ENCODE measurements at places on chromosomes 4 and X. TPM values are rescaled to one million over a fixed set of nuclear protein-coding genes. Genes with fewer than 3 reads are reported as not detected.

GRCh38 chrX:38891641-38892413 is 90.6 kb downstream of the MID1IP1 start:
- DNase-seq: no peak

- no peak for DNase-seq
Observed at GRCh38 chr4:128802680-128803628, 6.5 kb upstream of the JADE1 start.

Gene ZNF141
- total RNA-seq: 22.0 TPM

- DNase-seq: peak; percentile 26
Observed at GRCh38 chr4:76458825-76459224, 23.8 kb downstream of the SHROOM3 start.

- no peak for DNase-seq
Observed at GRCh38 chr4:16133406-16133805, 49.6 kb upstream of the PROM1 start.

Gene ADGRA3
- 76.2 TPM for total RNA-seq

GRCh38 chr4:120466429-120466828 is 399.8 kb upstream of the MAD2L1 start:
- no peak for DNase-seq

GRCh38 chr4:86821151-86821550 is 28.0 kb downstream of the SLC10A6 start:
- no peak for DNase-seq

GRCh38 chrX:54495814-54496516 is at the start of gene FGD1:
FGD1 (minus strand) TSS chrX:54496234; CDS start chrX:54495432, 802 bp downstream.
- peak; percentile 72 for DNase-seq

Gene CYSLTR1
- 0.25 TPM for total RNA-seq

Gene CLDN34
- not detected for total RNA-seq

Gene LETM1
- 48.5 TPM for total RNA-seq

- DNase-seq: no peak
Observed at GRCh38 chrX:152989292-152989658, 4.6 kb downstream of the PNMA5 start.

Gene FMR1NB
- not detected for total RNA-seq

- DNase-seq: no peak
Observed at GRCh38 chr4:139700568-139700967, 34.9 kb downstream of the MGST2 start.

Gene JADE3
- 14.0 TPM for total RNA-seq

DNA sequence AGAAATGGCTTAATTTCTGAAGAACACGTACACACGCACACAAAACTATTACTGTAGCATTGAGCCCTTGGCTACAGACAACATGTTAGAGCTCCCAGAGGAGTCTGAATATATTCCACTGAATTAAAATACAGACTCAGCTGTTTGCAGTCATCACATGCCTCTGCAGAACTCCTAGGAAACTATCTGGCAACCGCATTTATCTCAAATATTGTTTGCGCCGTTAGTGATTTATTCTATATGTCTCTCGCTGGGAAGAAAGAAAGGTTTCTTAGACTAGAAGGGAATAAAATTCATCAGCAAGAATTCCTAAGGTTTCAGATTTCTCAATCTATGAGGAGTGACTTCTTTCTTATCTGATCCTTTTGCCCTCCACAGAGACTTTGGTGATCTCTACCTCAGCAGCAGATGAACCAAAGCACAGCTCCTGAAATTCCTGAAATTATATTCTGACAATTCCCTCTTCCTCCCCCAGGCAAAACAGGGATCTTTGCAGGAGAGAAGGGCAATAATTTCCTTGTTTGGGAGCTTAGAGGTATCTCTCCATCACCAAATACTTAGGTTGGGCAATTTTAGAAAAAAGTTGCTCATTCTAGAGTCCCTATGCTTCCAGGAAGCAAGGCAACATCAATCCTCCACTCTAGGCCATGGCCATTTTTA is 199.2 kb downstream of the APBB2 start:
- DNase-seq: no peak

- no peak for DNase-seq
Observed at GRCh38 chr4:123244137-123244536, 152.5 kb upstream of the SPRY1 start.

Gene NUP54
- 43.4 TPM for total RNA-seq

DNA sequence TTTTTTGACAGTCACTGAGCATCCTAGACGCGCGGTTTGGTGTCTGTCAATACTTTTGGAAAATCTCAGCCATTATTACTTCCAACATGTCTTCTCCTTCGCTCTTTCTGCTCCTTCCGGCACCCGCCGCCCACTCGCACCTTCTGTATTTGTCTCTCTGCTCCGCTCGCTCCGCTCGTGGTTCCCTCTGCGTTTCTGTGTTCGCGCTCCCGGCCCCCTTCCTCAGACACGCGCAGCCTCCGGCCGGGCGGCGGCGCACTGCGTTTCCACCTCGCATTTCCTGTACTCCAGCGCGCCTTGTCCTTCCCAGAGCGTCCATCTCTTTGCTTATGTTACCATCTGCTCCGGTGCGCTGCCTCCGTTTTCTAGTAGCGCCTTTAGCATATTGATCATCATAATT is 21.1 kb downstream of the PDE6B start:
- no peak for DNase-seq

DNA sequence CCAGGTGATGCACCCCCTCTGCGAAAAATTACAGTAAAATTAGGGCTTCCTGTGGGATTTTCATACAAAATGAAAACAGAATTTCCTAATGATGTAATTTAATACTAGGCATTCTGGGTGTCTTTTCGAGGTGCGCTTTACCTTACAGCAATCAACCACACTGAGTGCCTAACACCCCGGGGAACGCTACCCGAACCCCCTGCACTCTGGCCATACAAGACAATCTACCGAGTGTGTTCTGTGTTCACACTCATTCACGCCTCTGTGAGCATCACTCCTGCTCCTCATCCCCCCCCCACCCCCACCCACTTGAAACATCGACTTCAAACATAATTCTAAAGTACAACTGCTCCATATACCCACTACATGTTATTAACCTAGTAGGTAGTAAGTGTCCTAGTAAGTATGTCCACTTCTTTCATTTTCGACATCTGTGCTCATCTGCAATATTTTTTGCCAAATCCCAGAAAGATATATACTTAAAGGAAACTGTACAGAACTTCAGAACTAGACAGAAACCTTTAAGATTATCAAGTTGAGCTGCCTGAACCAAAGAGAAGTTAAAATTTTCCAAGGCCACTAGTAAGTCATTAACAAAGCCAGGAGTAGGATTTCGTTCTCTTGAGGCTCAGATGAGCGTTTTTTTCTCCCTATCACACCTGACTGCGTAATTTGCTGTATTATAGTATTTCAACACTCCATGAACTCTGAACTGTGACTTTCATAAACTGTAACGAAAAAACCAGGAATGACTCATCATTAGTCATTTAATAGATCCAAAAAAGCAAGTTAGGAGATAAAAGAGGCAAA is 80.0 kb downstream of the FAT1 start:
- peak; percentile 26 for DNase-seq

DNA sequence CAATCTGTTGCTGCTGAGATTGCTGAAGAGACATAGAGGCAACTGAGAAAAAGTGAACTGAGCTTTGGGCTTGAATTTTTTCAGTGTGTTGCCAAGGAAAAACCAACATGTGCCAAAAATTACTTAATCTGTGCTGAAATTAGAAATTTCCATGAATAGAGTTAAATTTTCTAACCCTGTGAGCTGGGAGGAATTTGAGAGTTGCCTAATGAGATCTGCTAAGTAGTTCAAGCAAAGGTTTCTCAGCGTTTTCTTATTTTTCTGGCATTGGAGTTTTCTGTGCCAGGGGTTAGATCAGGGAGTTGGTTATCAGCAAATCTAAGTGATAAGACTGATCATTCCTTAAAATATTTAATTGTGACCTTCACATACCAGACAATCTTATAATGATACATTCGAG is 457.5 kb upstream of the GNPDA2 start:
- no peak for DNase-seq

GRCh38 chrX:70826715-70827114 is 81.8 kb downstream of the TEX11 start:
- DNase-seq: no peak

Gene RTL3
- not detected for total RNA-seq

GRCh38 chrX:65987811-65988210 is 52.1 kb downstream of the VSIG4 start:
- DNase-seq: no peak

GRCh38 chrX:99192421-99192820 is 1217.7 kb downstream of the PCDH19 start:
- DNase-seq: no peak

GRCh38 chr4:61220556-61220955 is 20.4 kb downstream of the ADGRL3 start:
- no peak for DNase-seq

GRCh38 chr4:26780539-26780938 is 80.1 kb upstream of the STIM2 start:
- DNase-seq: no peak

DNA sequence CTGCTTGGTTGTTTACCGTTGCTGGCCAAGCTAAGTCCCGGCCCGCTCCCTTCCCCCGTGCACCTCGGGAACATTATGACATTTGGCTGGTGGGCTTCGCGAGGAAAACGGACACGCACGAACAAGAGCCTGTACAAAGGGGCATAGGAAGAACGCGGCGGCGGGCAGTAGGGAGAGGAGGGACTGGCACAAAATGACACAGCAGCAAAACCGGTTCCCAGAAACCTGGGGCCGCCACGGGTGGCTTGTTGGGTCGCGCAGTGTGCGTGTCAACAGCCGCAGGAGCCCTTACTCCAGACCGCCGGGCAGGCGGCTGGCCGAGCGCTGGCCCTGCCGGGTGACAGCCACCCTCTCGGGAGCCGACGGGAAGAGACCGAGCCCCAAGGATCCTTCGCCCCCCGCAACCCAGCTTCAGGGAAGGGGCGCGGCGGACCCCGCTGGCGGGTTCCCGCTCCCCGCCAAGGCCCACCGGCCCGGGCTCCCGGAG is 1.6 kb upstream of the LIN54 start:
- DNase-seq: peak; percentile 49

Gene ARMCX6
- 47.5 TPM for total RNA-seq

- no peak for DNase-seq
Observed at GRCh38 chr4:183989461-183989860, 84.4 kb downstream of the STOX2 start.

GRCh38 chr4:185263419-185263818 is 54.0 kb downstream of the SNX25 start:
- DNase-seq: no peak

DNA sequence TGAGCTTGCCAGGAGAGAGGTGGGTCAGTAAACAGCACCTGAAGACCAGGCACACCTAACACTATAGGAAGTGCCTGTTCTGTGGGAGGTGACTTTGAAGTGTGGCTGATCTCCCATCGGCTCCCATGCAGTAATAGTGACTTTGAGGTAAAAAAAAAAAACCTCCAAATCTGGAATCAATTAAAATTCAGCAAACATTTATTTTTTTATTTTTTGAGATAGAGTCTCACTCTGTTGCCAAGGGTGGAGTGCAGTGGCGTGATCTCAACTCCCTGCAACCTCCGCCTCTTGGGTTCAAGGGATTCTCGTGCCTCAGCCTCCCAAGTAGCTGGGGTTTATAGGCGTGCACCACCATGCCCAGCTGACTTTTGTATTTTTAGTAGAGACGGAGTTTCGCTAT is 32.4 kb downstream of the ARHGAP10 start:
- DNase-seq: no peak

Gene PPP2R3B
- total RNA-seq: 36.1 TPM

- DNase-seq: no peak
Observed at GRCh38 chr4:107255596-107255995, 219.5 kb upstream of the DKK2 start.

- no peak for DNase-seq
Observed at GRCh38 chr4:150130933-150131332, 52.7 kb downstream of the DCLK2 start.

DNA sequence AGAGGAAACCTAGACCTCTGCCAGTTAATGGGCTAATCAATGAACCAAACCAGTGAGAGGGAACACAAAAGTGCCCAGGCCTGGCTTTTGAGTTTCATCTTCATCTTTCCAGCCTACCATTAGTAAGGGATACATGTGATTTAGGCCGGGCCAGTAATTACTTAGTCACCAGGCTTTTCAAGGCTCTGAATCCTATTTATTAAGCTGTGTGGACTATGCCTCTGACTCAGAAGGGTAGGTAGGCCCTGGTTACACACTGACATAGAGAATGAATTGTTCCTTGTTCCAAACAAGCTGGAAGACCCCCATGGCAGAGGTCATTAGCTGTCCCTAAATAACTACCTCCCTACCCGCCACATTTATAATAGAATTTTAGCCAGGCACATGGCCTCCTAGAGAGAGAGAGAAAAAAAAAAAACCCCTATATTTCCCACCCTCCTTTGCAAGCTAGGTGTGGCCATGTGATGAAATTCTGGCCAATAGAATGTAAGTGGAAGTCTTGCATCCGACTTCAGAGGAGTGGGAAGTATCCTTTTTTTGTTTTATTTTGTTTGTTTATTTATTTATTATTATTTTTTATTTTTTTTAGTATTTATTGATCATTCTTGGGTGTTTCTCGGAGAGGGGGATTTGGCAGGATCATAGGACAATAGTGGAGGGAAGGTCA is 112.3 kb upstream of the BCOR start:
- DNase-seq: no peak

Gene DGAT2L6
- not detected for total RNA-seq

DNA sequence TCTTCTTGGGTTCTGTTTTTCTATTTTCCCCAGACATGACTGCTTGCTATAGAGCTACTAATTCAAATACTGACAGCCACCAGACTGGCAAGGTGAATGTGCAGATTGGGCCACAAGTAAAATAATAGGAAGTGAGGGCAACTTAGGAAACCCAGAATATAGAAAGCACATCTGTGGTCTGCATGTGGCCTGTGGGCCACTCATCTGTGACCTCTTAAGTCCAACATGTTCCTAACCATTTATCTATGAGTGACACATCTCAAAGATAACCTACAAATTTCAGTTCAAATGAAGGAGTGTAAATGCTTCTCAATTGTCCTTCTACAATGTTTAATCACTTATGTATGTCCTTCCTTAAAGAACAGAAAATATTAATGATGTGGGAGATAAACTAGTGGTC is 128.9 kb downstream of the REELD1 start:
- no peak for DNase-seq

Gene BTC
- total RNA-seq: not detected

- DNase-seq: no peak
Observed at GRCh38 chr4:78484574-78484973, 67.0 kb upstream of the ANXA3 start.

- no peak for DNase-seq
Observed at GRCh38 chr4:61152433-61152832, 47.7 kb upstream of the ADGRL3 start.

- no peak for DNase-seq
Observed at GRCh38 chr4:48290146-48290772, 20.6 kb upstream of the TEC start.

DNA sequence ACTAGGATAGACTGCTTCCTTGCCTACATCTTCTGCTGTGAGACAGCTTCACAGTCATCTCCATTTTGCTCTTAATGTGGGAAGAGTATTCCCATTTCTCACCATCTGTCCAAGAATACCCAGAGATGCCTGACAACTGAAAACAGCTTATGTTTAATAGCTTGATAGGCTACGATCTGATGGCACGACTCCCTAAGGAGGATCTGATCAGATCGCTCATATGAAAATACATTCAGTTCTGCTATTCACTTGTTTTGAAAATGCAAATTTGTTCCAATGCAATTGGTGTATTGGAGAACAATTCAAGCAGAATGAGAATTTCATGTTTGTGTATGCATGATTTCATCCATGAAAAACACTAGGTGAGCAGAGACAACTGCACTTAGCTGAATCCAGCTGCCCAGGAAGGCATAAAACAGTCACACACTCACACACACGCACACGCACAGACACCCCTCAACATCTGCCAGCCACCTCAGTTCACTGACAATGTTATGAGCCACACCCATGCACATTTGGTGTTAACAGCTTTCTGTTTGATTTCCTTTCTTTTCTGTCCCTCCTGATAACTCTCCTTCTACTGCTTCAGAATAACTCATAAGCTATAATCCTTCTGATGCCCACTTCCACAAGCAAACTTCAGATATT is 29.6 kb downstream of the TRIML1 start:
- DNase-seq: peak; percentile 21

Gene ITGB1BP2
- 7.8 TPM for total RNA-seq
